ENCODE measurements at places on chromosomes 3 and 15.
A peak's percentile ranks its signal among the peaks of the same experiment; 100 is the strongest.

- DNase-seq = no peak
These were observed 5.8 kb downstream of the ACKR2 start for GRCh38 chr3:42814914-42815507.

- no peak for DNase-seq
These were observed 148.9 kb upstream of the TBC1D5 start for GRCh38 chr3:17891139-17891856.

- DNase-seq = no peak
These were observed 177.1 kb upstream of the PFN2 start for GRCh38 chr3:150147776-150148175.

- DNase-seq = no peak
These were observed 83.6 kb upstream of the OCA2 start for GRCh38 chr15:28182731-28183130.

GRCh38 chr3:99765042-99765942 lies 52.4 kb upstream of the CMSS1 start:
- no peak for DNase-seq

DNA sequence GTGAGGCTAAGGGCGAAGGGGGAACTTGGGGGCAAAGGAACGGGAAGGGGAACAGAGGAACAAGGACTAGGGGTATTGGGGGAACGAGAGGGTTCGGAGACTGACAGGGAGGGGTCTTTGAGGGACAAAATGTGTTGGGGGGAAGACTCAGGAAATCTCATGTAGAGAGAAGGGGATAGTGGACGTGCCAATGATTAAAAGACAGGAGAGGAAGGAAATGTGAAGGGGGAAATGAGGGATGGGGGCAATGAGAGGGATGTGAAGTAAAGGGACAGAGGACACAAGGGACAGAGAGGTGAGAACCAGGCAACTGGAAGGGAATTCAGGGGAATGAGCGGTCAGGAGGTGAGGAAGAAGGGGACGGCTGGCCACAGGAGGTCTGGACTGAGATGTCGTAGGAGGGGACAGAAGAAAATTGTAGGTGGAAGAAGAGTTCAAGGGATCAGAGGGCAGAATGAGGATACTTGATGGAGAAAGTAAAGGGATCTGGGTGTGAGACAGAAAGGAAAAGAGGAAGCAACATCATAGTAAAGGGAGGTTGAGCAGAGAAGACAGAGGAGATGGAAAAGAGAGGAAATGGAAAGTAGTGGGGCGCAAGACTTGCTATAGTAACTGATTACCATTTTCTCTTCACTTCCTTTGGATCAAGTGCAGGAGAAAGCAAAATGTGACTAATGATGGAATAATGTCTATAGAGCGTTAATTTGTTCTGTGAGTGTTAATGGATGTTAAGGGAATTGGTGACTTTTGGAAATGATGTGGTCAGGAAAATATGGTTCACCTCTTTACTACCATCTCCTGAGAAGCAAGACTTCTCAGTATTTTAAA lies 749 bp downstream of the RAB8B start:
- no peak for DNase-seq

DNA sequence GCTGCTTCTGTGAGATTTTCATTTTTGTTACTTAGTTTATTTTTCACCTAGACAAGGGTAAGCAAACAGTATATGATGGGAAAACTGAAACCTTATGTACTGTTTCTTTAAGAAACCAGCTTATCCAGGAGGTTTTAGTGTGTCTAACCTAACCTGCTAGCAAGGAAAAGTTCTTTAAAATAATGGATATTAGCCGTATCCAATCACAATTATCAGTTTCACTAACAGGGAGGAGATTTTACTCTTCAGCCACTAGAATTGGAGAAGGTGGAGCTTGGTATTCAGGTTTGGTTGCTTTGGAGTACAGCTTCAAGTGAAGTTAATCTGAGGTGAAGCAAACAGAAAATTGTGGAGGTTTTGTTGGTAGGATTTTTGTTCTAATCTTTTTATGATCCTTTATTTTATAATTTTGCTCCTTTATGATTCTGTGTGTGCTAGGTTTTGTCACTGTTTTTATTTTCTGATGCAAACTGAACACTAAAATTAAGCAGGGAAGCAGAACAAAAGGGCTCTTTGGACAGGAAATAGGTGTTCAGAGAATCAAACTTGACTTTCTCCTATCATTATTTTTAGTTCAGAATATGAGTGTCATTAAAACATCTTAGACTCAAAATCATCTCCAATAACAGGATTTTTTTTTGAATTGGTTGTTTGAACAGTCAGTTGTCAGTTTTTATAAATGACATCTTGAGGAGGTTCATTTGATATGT lies 13.0 kb downstream of the ZFAND6 start:
- no peak for DNase-seq

DNA sequence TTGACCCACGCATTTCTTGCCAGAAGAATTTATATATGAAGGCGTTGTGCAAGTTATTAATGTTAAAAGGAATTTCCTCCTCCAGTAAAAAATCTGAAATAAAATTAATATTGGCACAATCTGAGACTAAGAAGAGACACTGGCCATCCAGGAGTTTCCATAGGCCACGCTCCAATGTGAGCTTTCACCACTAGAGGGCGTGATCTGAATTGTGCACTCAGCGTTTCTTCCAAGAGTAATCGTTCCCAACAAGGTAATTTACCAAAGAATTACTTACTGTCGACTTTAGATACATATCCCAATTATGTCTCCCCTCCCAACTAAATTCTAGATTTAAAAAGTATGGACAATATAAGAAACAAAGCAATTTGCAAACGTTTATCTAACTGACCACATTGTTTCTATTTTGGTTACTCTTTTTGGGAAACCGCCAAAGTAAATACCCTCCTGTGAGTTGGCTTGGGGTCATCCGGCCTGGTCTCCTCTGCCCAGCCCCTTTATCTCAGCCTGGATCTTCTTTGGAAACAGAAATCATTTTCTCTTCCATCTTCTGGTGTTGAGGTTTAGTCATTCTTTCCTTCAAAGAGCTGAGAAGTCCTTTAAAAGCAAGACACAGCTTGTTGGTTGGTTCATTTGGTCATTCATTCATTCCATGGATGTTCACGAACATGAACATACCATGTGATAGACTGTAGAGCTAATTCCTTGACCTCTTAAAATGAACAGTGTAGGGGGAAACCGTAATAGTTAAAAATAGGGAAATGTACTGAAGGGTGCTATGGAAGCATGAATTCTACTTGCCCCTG lies 26.2 kb downstream of the POLR2M start:
- DNase-seq = peak; percentile 17

GRCh38 chr3:33855884-33856546 lies 57.6 kb downstream of the PDCD6IP start:
- no peak for DNase-seq

DNA sequence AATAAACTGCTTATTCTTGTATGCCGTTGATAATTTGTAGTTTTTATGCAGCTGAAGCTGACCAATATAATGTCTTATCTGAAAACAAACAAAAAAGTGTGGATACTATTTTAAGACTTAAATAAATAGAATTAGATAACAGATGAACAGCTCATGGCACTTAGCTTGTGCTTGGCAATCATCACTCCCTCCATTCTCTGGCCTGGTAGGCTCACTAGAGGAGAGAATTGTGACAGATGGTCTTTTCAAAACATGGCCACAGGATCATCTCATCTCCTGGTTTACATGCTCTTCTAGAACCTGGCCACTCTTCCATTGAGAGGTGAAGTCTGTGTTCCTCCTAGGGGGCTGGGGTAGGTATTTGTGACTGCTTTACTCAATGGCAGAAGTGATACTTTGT lies 58.4 kb upstream of the RBP1 start:
- DNase-seq = no peak

- DNase-seq = no peak
These were observed 44.8 kb upstream of the RPS17 start for GRCh38 chr15:82585072-82585471.

GRCh38 chr3:177679568-177680471 lies 482.5 kb upstream of the TBL1XR1 start:
- no peak for DNase-seq

- DNase-seq = no peak
These were observed 59.9 kb downstream of the MESD start for GRCh38 chr15:80929689-80930088.

DNA sequence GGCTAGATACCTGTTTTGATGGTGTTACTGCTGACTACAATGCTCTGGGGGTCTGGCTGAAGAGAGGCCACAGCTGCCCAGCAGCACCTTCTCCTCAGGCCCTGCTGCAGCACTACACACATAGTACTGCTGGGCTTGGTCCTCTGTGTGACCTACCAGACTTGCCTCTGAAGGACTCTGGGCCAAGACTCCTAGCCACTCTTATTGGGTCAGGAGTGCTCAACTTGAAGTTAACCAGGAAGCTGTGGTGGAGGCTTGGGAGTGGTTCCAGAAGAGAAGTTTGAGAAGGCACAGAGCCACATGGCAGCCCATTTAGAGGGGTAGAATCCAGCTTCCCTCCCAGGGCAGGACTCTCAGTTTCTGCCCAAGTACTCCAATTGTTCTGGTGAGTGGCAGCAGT lies 16.6 kb downstream of the ELP6 start:
- DNase-seq = no peak

DNA sequence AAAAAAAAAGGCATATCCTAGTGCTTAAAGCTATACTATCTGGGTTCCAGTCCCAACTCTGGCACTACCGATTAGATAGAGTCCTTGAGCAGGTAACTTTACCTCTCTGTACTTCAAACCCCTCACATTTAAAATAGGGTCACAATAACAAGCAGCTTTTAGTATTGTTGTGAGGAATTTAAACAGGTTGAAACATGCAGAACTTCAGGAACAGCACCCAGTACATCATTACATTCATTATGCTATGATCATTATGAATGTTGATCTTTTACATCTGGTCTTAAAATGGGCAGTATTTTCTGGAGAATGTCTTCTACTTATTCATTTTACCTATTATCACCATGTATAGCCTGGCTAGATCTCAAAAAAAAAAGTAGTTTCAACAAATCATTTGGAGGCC lies 176.1 kb upstream of the CCDC54 start:
- DNase-seq = no peak

DNA sequence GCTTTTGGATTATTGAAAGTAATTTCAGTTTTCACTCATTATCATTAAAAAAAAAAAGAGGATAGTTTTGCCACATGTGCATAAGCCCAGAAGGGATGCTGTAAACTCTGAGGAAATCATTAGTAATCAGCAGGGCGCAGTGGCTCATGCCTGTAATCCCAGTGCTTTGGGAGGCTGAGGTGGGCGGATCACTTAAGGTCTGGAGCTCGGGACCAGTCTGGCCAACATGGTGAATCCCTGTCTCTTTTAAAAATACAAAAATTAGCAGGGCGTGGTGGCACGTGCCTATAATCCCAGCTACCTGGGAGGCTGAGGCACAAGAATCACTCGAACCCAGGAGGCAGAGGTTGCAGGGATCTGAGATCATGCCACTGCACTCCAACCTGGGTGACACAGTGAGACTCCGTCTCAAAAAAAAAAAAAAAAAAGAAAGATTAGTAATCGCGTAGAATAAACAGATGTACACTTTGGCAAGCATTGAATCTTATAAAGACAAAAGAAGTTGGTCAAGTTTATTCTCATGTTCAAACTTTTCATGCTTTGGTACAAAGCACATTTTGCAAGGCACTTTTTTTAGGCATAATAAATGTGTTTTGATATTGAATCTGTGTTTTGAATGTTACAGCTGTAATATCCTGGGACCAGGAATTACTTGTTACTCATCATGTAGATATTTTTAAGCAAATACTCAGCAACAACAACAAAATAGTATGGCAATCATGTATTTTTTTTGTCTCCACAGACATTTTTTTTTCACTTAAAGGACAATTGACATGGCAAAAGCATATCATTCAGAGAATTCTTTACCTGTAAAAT lies 93.2 kb upstream of the AGTR1 start:
- no peak for DNase-seq

- DNase-seq = no peak
These were observed 86.3 kb downstream of the CNTN6 start for GRCh38 chr3:1179146-1179545.

DNA sequence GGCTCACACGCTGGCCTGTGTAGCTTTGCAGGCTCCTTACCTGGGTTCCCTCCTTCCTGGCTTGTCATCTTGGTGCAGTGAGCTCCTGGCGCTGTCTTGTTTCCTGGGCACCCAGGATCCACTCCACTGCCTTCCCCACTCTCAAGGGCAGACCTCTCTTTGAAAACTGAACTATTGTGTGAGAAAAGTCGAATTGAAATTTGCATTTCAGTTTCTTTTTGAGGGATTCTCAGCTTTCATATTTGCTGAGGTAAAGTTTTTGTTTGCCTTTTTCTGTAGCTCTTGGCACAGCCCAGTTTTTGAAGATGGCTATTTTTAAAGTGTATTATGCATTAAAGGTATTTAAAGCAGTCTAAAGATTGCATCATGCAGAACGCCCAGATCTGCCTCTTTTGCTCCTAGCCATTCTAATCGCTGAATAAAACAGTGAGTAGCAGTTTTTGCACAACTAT lies 70.1 kb downstream of the CCK start:
- DNase-seq = no peak

- DNase-seq = no peak
These were observed 16.4 kb upstream of the FURIN start for GRCh38 chr15:90851940-90852339.

- DNase-seq = no peak
These were observed 274.4 kb upstream of the ROBO2 start for GRCh38 chr3:76765511-76765910.

DNA sequence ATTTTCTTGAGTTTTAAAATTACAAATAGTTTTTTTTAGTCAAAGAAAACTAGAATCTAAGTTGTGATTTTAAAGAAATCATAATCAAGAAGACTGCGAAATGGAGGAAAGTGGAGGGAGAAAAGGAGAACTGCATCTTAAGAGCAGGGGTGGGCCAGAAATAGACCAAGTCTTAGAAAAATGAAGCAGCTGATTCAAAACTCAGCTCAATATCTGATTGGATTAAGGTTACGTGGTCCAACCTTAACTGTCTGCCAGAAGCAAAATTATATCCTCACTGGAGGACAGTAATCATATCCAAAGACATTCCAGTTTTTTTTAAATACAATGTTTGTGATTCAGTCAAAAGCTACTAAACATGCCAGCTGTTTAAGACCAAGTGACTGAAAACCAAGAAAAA lies 41.4 kb downstream of the CHSY1 start:
- no peak for DNase-seq

DNA sequence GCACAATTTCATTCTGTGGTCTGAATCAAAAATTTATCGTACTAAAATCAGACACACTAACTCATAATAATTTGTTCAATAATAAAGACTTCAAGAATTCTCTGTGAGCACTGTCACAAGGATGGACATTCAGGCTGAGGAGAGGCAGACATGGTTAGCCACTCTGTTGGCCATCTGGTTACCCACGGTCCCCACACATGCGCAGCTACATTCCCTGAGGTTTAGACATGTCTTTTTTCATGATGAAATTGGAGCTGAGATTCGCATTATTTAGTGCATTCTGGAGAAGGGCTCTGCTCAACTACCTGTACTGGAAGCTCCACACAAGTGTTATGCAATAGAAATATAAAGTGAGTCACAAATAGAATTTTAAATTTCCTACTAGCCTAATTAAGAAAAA lies 156.9 kb downstream of the SUCNR1 start:
- no peak for DNase-seq

GRCh38 chr3:37050282-37050681 lies 57.0 kb downstream of the MLH1 start:
- no peak for DNase-seq

GRCh38 chr3:150545419-150546225 lies 674 bp downstream of the SERP1 start:
- no peak for DNase-seq

GRCh38 chr15:83992324-83993031 lies 243.1 kb upstream of the GOLGA6L4 start:
- DNase-seq = no peak

Measured in stimulated activated CD4-positive, alpha-beta T cell treated with anti-CD3 and anti-CD28 coated beads, Interleukin-1b, Interleukin-23, amount 100 ng/mL, for 1 hour (primary cell).